ENCODE measurements at places on chromosomes 3 and 15.

DNA sequence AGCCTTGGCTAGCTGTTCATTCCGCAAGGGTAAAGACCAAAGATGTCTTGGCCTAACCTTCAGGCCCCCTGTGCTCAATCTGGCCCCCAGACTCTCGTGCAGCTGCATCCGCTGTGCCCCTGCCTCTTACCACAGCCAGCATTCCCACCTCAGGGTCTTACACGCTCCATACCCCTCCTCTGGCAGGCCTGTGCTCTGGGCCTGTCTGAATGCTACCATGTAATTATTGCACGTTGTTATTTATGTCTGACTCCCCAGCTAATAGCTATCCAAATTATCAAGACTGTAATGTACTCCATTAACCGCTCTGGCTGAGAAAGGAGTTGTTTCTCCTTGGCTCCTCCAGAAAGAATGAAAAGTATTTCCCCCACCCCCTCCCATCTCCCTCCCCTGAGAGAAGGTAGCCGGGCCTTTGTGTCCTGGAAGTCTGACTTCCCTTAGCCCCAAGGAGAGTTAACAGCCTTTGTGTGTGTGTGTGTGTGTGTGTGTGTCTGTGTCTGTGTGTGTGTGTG is 54.5 kb upstream of the UBE2E1 start:
- DNase-seq, result no peak

DNA sequence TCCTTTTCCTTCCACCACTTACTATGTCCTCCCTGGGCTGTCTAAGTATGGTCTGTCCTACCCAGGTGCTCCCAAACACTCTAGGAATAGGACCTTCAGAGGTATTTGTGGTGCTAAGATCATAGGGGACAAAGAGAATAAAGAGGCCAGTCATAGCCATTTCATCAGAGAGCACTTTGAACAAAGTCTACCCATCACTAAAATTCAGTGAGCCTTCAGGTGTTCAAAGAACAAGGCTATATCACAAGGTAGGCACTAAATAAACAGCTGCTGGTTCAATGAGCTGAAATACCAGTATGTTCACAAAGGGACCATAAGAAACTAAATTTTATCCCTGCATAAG is 38.8 kb downstream of the NBEAL2 start:
- no peak for DNase-seq

- DNase-seq, result no peak
Observed at GRCh38 chr3:23325466-23326065, 122.4 kb downstream of the UBE2E2 start.

- no peak for DNase-seq
Observed at GRCh38 chr3:189457631-189458412, 173.4 kb upstream of the TP63 start.

Measured in AG04449 (cell line).